ENCODE measurements at places on chromosomes 2 and 18.

DNA sequence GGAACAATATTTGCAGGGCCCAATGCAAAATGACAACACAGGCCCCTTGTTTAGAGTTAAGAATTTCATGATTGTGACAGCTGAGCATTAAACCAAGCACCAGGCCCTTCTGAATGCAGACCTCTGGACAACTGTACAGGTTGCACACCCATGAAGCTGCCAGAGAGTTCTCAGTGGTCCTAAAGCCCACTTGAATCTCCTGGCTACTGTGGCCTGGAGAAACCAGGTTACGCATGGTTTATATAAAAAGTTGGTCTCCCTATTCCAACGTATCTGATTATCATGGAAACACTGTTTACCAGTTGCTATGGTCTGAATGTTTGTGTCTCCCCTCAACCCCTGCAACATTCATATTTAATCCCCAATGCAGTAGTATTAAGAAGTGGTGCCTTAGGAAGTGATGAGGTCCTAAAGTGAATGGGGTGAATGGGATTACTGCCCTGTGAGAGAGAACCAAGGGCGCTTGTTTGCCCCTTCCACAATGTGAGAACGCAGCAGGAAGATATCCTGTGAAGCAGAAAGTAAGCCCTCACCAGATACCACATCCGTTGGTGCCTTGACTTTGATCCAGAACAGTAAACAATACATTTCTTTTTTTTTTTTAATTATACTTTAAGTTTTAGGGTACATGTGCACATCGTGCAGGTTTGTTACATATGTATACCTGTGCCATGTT is 48.0 kb upstream of the ANXA4 start:
- no peak for DNase-seq

GRCh38 chr2:127233710-127234109 is 13.6 kb upstream of the CYP27C1 start:
- DNase-seq: no peak

DNA sequence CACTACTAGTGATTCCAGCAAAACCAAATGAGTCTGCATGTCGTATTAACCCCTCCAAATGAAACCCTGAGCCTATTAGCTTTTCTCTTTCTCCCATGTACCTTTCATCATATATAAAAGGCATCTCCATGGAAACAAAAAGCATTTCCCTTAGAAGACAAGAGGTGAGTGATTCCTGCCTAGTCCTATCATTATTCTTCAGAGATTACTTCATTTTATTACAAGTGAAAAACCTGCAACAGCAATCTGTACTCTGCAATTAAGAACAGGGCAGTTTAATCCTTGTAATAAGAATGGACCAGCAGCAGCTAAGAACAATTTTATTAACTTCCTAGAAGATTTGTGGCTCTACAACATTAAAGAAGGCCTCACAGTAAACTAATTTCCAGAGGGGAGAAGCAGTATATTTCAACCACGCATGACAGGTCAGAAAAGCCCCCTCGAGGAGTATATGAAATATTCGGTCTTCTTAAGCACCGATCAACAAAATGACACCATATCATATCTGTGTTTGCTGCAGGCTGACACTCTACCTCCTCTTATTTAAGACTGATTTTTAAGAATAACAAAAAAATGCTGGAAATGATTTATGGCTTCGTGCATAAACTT is 132.3 kb upstream of the TFPI start:
- no peak for DNase-seq

DNA sequence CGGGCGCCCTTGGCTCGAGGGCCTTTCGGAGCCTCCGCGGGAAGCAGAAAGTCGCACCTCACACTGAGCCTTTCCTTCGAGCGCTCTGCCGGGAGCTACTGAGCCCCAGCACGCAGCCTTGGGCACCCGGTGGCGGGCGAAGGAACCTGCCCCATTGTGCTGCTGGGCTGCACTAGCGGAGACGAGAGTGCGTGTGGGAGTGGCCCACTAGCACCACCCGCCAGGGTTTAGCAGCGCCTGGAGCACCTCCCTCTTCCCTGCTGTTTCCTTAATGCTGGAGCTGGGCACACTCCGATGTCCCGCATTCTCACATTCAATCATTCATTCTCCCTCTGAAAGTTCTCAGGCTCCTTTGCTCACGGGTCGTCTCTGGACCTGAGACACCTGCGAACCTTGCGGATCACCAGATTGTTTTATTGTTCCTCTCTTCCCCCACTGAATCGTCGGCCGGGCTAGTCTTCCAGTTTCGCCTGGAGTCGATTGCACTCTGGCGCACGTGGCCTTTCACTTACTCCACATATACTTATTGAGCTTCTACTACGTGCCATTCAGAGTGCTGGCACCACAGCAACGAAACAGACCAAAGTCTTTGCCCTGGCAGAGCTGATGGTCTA is 8.5 kb upstream of the PAX3 start:
- DNase-seq: no peak

- DNase-seq: no peak
Measured at GRCh38 chr2:239312081-239312511, 88.7 kb downstream of the HDAC4 start.

DNA sequence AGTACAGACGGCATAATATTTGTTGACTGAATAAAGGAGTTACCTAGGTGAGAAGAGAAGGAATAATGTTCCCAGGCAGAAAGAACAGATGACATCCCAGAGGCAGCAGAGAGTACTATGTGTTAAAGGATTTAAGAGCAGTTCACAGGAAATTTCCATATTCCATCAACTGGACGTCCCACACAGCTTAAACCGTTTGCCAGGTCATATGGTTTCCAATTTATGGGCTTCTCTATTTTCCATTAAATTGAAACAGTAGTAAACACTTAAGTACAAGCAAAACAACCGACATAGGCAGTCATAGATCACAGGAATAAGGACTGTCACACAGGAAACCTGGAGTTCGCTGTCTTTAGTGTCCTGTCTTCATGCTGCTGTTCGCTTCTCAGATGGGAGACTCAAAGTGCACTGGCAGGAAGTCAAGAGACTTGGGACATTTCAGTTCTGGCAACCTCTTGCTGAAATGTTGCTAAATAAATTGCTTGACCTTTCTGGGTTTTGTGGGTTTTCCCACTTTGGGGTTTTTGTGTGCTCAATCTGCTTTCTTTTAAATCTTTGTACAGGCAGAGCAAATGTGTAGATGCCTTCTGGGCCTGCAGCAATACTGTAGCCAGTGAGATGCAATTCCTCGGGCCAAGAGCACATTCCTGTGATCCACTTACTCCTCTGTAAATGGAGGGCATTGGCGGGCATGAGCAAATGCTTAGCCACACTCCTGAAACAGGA is 5.8 kb upstream of the PIEZO2 start:
- peak; percentile 38 for DNase-seq
